ENCODE measurements at places on chromosomes 16 and 17.

- DNase-seq, result no peak
These were observed 36.2 kb upstream of the MAP3K14 start for GRCh38 chr17:45353043-45353442.

DNA sequence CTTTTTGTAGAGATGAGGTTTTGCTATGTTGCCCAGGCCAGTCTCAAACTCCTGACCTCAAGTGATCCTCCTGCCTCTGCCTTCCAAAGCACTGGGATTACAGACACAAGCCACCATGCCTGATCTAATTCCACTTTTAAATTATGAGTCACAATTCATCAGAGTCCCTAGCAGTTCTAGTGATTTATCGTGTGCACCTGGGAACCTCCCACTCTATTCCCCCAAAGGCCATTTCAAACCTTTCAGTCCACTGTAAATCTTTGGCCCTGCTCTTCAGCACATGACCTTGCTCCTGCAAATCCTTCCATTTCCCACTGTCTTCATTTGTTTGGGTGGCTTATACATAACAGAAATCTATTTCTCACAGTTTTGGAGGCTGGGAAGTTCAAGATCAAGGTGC, 73.0 kb downstream of the HS3ST2 start:
- DNase-seq, result no peak

- DNase-seq, result no peak
These were observed 49.8 kb downstream of the CDH1 start for GRCh38 chr16:68786685-68787418.

GRCh38 chr16:11314309-11314894, 30.9 kb upstream of the RMI2 start:
- DNase-seq, result no peak

DNA sequence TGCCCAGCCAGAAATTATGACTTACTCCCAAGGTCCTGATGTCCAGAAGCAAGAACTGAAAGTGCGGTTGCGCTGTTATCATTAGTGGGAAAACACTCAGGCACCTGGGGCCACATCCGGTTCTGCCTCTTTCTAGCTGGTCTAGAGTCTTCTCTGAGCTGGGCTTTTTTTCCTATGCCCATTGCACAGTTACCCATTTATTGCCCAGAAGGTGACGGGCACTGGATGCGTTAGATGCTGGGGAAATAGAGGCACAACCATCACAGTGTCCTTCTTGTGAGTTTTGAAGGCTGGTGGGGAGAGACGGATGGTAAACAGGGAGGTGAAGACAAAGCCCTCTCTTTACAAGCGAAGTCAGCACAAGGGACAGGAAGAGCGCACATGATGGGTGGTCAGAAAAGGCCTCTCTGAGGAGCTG, 37.7 kb downstream of the PLCG2 start:
- DNase-seq, result peak; percentile 68

GRCh38 chr16:15041271-15042004, 14.4 kb downstream of the NTAN1 start:
- no peak for DNase-seq

- DNase-seq, result peak; percentile 93
These were observed 16.2 kb downstream of the CA4 start for GRCh38 chr17:60165971-60166370.

DNA sequence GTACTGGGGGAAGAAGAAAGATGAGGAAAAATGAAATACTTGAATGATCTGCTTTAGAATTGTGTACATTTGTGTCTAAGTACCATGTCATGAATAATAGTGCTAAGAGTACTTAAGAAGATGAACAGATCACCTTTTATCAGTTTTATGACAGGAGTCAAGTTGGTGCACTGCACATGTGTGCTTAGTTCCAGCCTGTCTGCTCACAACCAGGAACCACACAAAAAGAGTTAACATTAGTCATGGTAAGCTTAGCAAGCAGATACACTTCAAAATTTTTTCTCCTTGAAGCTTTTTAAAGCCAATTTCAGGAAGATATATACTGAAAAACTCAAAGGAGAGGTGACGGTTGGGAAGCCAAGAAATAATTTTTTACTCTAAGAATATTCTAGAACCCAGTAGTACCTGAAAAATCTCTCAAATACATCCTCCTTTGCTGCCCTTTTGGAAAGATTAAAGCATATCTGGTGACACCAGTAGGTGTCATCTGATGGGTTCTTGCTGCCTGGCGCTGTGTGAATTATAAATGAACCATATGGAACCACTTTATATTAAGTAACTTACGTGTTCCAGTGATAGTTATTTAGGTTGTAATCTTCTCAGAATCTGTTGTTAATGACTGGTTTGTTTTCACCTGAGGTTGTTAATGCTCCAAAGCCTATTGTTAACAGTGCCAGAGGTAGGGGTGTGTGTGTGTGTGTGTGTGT, 93.4 kb downstream of the MSI2 start:
- no peak for DNase-seq
